Iris pigment epithelial cell (primary cell): ENCODE measurements at places on chromosomes 1 and 21.

DNA sequence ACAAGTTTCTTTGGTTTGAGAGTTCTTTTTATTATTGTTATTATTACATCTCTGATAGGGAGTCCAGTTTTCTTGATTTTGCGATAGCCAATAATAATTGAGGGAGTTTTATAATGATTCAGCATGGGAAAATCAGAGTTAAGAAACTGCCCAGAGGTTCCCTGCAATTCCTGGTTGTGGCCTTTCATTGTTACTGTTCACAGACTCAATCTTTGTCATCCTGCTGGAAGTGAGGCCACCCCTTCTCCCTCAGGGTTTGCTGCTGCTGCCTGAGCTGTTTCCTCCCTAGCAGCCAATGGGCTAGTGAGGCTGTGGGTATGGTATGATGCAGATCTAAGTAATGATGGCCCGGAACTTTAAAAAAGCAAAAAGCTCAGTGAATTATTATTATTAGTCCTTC lies 50.2 kb upstream of the TACSTD2 start:
- DNase-seq: no peak

- no peak for DNase-seq
Observed at GRCh38 chr1:199696225-199696624, 331.3 kb upstream of the NR5A2 start.

DNA sequence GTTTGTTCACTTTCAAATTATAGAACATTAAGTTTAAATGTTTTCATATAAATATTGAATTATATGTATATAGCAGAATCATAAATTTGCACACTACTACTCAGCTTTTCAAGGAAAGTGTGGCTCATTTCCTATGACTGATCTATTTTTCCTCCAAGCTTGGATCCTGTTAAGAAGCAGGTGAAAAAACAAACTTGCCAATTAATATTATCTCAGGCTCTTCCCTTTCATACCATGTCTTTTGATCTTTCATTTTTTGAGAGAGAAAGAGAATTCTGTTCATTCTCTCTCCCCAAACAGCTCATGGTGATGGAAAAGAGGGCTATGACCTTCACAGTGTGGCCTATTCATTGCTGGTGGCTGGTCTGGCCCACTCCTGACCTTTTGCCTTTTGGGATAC lies 43.7 kb downstream of the SEC16B start:
- DNase-seq: no peak

- DNase-seq: no peak
Observed at GRCh38 chr1:227572752-227573151, 9.4 kb downstream of the ZNF678 start.

- peak; percentile 6 for DNase-seq
Observed at GRCh38 chr1:10941891-10942541, 70.4 kb upstream of the TARDBP start.

GRCh38 chr1:234645474-234645953 lies 35.5 kb upstream of the IRF2BP2 start:
- DNase-seq: no peak

DNA sequence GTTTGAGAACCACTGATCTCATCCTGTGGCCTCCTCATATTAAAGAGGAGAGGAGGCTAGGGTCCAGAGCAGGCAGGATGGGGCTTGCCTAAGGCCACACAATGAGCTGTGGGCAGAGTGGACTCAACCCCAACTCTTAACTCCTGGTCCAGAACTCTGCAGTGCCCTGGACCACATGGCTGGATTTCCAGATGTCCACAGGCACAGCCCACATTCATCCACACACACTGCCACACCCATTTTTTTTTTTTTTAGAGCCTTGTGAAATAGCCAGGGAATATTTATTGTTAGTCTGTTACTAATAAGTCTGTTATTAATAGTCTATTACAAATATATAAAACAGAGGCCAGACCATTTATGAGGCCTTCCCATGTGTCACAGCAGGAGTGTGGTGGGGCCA lies 192.2 kb downstream of the TRABD2B start:
- DNase-seq: no peak

GRCh38 chr21:44724926-44725325 lies 13.6 kb upstream of the TSPEAR start:
- DNase-seq: no peak

- no peak for DNase-seq
Observed at GRCh38 chr1:8727809-8728213, 89.6 kb downstream of the RERE start.

GRCh38 chr1:22296701-22297591 lies 154.0 kb upstream of the WNT4 start:
- no peak for DNase-seq

DNA sequence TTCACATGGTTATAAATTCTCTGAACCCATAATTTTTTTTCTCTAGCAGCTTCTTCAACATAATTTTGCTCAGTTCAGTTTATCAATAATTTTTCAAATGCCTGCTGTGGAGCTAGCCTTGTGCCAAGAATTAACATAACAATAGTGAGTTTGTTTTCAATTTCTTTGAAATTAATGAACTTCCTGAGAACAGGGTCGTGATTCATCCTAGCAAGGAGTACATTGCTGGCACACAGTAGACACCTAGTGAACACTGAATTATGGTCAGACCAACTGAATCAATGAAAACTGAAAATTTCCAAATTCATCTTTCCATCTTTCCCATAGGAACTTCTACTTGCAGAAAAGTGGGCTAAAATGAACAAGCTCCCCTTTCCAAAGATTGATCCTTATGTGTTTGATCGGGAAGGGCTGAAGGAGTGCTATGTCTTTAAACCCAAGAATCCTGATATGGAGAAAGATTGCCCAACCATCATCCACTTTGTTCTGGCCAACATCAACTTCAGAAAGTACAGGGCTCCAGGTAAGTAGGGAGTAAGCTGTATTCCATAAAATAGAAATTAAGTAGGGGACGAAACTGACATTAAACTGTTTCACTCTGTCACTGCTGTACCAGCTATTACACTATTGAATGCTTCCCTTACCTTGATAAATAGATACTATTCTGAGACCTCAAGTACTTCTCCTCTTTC lies 148.7 kb downstream of the PLA2G4A start:
- DNase-seq: peak; percentile 26

- DNase-seq: peak; percentile 59
Observed at GRCh38 chr1:20521960-20522861, 14.3 kb upstream of the MUL1 start.
